ENCODE measurements at places on chromosomes 5 and 9.

- no peak for DNase-seq
Observed at GRCh38 chr5:176677209-176677939, 30.1 kb downstream of the TSPAN17 start.

- no peak for DNase-seq
Observed at GRCh38 chr5:7876867-7877266, 7.9 kb downstream of the MTRR start.

DNA sequence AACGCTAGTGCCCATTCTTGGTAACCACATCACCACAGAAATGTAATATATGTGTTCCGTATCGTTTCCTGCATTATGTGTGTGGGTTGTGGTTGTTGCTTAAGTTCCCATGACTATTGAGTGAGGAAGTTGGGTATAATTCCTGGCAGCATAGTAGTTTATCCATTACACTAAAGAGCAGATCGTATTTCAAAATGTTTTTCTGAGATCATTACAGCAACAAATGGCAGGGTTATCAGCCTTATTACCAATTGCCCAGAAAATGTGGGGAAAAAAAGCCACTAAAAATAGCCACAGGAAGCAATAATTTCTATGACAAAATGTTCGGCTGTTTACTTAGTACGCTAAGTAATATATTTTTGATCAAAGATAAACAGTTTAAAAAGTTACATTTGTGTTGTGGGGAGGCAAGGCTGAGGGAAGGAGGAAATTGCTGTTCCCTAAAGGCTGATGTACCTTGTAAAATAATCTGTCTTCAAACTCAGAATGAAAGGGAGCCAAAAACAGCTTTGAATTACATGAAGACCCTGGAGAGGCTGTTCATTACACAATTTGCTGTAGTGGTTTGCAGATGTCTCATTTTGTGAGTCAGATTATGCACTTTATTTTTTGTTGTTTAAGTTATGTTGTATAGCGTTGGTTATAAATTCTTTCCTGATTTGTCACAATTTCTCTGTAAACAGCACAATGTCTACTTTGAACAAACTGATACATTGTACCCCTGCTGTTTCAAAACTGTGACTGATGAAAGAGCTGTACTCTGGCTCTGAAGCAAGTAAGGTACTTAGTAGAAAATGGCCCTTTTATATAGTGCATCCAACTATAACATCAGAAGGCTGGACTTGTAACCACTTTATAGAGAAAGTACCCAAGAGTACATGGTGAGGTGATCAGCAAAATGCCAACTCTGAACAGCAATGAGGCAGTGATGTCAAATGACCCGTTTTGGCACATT is 1028.5 kb downstream of the NR2F1-AS1 start:
- no peak for DNase-seq

- DNase-seq = no peak
Observed at GRCh38 chr9:77793849-77794248, 145.7 kb upstream of the GNA14 start.

- DNase-seq = no peak
Observed at GRCh38 chr9:70589571-70590314, 175.3 kb upstream of the KLF9 start.

DNA sequence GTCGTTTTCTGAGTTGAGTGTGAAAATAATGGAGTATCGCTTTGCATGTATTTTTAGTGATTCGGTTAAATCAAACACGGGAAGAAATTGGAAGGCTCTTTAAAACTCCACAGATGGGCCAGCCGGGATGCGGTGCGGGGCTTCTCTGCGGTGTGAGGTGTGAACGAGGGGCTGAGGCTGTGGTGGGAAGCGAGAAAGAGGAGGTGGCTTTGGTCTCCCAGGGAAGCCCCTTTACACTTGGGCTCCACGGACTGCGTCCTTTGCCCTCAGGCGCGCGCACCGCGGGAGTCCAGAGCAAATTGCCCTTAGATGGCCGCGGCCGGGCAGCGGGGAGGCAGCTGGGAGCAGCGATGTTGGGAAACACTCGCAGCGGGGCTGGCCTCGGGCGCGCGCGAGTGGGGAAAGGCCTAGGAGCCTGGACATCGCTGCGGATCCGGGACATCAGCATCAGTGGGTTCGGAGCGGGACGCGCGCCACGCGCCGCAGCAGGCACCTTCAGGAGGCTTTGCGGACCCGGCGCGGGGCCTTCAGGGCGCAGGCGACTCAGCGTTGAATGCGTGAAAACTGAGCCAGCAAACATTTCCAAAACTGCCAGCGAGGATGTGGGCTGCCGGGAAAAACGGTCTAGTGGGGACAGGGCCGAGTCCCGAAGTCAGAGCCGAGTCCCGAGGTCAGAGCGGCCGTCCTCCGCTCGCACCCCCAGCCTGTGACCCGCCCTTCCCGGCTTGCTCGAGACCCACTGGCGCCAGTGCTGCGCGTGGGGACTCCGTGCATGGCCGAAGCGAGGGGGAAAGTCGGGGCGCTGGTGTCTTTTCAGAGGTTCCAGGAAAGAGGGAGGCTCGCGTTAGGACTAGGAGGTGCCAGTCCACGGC is 6.5 kb downstream of the IRX1 start:
- DNase-seq = no peak

DNA sequence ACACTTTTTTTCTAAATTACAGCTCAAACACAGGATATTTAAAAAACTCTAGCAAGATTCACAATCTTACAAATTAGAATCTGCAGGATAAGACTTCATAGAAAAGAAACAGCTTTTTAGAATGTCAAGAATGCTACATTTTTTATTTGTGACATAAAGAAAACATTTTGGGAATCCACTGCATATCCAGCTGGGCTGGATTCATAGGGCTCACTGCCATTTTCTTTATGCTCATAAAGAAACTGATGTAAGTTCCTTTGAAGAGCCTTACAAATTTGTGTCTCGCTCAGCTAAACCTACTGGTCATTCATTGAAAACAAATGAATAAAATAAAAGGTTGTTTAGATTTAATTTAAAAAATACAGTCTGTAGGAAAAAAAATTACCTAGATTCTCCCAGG is 332.3 kb downstream of the TRPM3 start:
- DNase-seq = no peak

DNA sequence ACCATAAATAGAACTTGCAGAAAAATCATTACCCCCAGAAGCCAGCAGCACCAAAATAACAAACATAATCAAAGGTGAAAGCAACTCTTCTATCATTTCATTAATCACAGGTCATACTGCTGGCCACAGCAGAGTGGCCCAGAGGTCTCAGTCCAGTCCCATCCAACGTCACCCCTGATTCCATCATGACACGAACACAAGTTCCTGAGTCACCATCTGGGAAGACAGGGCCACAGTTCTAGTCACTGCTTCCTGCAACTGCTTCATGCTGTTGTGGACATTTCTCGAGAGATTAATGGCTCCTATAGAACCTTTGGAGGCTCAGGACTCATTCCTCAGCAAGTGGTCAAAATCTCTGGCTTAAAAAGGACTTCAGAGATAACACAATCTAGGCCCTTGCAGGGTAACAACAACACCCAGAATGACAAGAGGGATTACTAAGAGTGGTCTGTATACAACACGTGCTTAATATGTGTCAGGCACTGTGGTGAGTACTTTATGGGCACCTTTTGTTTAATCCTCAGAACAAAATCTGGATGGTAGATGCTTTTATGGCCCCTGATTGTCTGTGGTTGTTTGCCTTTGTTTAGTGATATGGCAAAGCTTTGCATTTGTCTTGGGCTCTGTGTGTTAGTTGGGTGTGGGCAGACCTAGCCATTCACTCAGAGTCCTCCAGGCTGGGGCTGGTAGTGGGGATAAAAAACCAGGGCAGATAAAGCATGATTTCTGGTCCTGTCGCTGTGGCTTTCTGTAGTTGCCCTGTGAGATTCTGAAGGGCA is 184.3 kb downstream of the DAB2IP start:
- no peak for DNase-seq

- no peak for DNase-seq
Observed at GRCh38 chr9:18874069-18874468, 158.9 kb downstream of the SAXO1 start.

DNA sequence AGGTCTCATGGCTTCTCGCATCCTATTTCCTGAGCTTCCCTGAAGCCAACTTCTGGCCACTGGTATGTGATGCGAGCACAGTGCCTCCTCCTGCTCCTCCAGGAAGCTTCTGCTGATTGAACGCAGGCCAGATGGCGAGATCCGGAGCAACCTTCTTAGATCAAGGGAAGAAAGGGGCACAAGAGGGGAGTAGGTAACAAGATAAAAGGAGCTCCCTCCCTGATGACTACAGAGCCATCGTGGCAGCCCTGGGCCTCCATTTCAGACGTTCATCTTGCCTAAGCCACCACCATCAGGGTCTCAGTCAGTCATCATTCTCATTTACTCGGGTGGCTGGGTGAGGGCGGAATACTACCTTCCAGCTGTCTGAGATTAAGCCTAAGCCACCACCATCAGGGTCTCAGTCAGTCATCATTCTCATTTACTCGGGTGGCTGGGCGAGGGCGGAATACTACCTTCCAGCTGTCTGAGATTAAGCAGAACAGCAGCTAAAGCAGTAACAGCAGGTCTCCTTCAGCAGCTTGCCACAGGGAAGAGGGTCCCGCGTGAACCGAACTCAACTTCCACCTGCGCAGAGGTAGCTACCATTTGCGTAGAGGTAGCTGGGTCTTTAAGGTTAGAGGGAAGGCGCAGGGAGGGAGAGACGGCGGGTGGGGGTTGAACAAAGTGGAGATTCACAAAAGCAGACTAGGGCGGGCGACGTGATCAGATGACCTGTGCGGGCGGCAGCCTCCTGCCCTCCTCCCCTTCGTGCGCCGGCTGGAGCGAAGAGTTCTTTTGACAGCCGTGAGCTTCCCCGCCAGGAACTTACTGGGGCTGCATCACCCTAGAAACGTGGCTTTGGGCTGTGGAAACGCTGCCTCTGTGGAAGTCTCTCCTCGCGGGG is 27.9 kb upstream of the MGAT1 start:
- DNase-seq = peak; percentile 52

DNA sequence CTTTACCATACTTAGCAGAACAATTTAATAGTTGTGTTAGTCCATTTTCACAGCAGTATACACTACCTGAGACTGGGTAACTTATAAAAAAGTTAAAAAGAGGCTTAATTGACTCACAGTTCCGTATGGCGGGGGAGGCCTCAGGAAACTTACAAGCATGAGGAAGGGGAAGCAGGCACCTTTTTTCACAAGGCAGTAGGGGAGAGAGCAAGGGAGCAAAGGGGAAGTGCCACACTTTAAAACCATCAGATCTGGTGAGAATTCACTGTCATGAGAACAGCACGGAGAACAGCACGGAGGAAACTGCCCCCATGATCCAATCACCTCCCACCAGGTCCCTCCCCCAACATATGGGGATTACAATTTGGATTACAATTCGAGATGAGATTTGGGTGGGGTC is 269.9 kb downstream of the MTRR start:
- DNase-seq = no peak

DNA sequence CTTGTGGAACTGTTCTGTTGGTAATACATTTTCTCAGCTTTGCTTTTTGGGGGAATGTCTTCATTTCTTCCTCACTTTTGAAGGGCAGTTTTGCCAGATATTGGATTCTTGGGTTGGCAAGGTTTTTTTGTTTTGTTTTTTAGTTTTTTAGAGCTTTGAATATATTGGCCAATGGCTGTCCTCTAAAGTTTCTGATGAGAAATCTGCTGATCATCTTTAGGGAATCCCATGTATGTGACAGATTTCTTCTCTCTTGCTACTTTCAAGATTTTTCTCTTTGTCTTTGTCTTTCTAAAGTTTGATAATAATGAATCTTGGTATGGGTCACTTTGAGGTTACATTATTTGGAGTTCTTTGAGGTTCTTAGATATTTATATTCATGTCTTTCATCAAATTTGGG is 227.4 kb downstream of the FBXL7 start:
- no peak for DNase-seq

- no peak for DNase-seq
Observed at GRCh38 chr5:138503487-138504270, 38.4 kb downstream of the EGR1 start.

GRCh38 chr5:142181547-142182163 is 73.1 kb downstream of the NDFIP1 start:
- DNase-seq = no peak

DNA sequence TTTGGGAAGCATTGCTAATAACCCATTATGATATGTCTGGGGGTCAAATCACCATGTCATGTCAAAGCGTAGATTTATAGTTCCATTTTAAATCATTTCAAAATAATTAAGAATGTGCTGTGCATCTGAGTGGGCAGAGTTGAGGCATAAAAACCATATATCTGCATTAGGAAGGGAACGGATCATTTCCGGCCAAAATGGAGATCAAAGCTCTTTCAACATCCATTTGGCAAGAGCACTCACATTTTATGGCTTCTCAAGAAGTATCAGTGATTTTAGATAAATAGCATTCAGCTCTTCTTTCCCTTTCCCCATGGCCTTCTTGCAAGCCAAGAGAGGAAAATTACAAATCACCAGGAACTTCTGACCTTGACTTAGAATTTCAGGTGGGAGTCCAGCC is 89.9 kb downstream of the HSPA4 start:
- no peak for DNase-seq

GRCh38 chr9:130330202-130330862 is 64.8 kb downstream of the HMCN2 start:
- no peak for DNase-seq

DNA sequence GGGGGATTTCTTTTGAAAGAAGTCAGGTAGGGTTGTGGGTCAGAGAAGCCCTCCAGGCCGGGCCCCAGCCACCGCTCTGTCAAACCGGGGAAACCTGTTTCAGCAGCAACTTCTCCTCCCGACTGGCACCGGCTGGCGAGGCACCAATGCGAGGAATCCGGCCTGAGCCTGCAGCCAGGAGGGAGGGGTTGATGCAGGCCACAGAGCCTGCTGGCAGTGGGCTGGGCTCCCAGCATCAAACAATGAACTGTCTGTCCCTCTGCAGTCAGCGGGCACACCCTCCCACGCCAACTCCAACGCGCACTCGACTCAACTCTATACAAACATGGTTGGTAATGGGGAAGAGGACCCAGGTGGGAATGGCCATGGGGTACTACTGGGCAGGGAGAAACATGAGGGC is 12.1 kb downstream of the PCDH1 start:
- no peak for DNase-seq

GRCh38 chr9:87310827-87311523 is 186.7 kb upstream of the DAPK1 start:
- no peak for DNase-seq

DNA sequence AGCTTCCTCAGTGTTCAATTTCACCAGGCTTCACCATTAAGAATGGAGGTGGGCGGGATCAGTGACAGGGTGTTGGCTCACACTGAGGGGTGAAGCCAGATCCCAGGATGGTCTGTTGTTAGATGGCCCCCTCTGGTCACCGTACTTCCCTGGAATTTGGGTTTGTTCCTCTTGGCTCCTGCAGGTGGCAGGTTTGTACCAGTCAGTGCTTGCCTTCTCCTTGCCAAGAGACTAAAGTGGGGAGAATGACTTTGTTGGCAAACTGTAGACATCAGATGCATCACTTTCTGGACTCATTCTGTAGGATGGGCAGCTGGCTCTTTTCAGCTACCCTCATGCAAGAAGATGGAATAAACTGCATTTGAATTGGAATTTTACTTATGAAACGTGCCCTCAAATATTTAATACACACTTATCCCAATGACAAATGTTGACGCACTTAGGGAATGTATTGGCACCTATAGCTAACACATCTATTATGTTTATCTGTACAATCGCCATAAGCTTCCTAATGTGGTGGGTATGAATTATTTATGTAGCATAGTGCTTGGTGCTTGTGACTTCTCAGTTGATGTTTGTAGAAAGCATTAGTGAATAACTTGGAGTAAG is 31.4 kb upstream of the ANKRD55 start:
- peak; percentile 7 for DNase-seq

Data from activated CD4-positive, alpha-beta T cell treated with anti-CD3 and anti-CD28 coated beads for 24 hours (primary cell).